Stimulated activated CD4-positive, alpha-beta T cell treated with anti-CD3 and anti-CD28 coated beads, Interleukin-4, amount 100 ng/mL, for 24 hours (primary cell): ENCODE measurements at places on chromosomes 3 and 15.

GRCh38 chr3:113079218-113079961 is 88.6 kb downstream of the GTPBP8 start:
- DNase-seq: no peak

DNA sequence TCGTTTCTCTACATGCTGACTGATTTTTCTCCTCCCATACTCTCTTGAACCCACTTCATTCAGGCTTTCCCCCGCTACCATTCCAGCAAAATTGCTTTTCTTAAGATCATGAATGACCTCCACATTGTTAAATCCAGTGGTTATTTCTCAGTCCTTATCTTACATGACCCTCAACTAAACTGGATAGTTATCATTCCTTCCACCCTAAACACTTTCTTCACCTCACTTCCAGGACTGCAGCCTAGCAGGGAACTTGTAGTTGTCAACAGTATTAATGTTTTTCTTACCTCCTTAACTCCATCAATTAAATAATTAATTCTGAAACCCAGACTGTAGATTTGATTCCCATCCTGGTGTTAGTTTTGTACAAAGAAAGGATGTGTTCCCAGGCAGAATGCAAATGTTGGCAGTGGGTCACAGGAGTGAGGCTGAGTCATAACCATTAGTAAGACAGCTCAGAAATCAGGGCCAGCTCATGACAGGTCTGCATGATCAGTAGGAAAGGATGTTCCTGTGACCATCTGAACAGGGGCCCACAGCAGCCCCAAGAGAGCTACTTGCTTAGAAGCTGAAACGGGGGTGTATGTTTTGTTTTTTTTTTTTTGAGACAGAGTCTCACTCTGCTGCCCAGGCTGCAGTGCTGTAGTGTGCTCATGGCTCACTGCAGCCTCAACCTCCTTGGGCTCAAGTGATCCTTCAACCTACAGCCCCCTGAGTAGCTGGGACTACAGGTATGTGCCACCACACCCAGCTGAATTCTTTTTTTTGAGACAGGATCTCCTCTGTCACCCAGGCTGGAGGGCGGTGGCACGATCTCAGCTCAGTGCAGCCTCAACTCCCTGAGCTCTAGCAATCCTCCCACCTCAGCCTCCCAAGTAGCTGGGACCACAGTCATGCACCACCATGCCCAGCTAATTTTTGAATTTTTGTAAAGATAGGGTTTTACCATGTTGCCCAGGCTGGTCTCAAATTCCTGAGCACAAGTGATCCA is 9.1 kb downstream of the BCL2L10 start:
- no peak for DNase-seq

GRCh38 chr3:131786386-131786785 is 248.4 kb downstream of the CPNE4 start:
- DNase-seq: no peak

- no peak for DNase-seq
Measured at GRCh38 chr3:127473244-127474024, 117.1 kb downstream of the TPRA1 start.

- DNase-seq: no peak
Measured at GRCh38 chr15:99454941-99455788, 110.6 kb upstream of the MEF2A start.

- DNase-seq: no peak
Measured at GRCh38 chr15:65914386-65914785, 45.1 kb downstream of the RAB11A start.

GRCh38 chr3:126256251-126256650 is 75.9 kb upstream of the ALDH1L1 start:
- no peak for DNase-seq

- no peak for DNase-seq
Measured at GRCh38 chr3:166837535-166837934, 542.6 kb downstream of the ZBBX start.

DNA sequence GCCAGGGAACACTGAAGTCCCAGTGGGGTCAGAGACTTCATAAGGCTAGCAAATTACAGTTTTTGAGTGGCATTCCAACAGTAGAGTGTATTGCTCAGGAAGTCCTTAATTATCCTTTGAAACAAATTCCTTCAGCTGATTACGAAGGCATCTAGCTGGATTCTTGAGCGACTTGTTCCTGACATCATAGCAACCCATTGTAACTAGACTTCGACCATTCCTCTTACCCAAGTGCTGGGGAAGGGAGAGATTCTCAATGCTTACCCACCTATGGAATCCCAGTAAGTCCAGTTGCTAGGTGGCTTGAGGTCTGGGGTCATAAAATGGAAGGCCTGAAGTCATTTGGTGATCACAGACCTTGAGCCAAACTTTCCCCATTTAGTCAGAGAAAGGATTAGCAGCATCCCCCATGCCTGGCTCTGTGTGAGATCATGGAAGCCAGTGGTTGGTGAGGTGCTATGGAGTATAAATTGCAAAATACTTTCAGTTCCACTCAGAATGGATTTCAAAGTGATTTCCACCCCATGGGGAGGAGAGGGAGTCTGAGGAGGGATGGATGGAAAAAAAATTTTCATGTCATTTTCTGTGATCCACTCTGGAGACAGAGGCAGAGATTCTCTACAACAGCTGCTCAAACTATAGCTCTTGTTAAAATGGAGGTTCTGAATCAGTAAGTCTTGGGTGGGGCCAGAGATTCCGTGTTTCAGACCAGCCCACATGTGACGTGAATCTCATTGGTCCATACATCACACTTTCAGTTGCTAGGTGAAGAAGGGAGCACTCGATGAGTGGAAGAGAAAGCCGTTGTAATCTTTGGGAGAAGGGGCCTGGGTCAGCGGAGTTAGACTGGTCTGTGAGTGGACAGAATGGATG is 45.7 kb downstream of the CD86 start:
- peak; percentile 37 for DNase-seq

- DNase-seq: no peak
Measured at GRCh38 chr3:165434516-165434915, 238.3 kb upstream of the SLITRK3 start.

- DNase-seq: no peak
Measured at GRCh38 chr3:41652931-41653330, 309.0 kb downstream of the ULK4 start.

DNA sequence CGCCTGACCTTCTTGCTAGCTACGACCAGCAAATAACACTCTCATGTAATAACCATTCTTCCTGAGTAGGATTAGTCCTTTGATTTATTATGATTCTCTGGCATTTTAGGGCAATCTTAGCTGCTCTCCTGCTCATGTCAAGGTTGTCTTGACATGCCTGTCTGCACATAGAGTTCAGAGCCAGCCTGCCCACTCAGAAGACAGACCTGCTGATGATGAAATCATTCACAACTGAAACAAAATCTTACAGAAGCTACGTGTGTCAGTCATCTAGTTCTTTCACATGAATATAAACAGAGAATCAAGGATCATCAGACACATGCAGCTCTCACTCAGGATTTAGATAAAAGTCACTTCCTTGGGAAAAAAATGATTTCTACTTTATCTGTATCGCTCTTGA is 173.6 kb upstream of the LYSMD4 start:
- no peak for DNase-seq

- no peak for DNase-seq
Measured at GRCh38 chr3:127758013-127758412, 64.3 kb downstream of the MGLL start.

GRCh38 chr15:73856458-73857192 is 16.7 kb upstream of the TBC1D21 start:
- no peak for DNase-seq

GRCh38 chr3:161475905-161476304 is 20.7 kb upstream of the OTOL1 start:
- DNase-seq: no peak

DNA sequence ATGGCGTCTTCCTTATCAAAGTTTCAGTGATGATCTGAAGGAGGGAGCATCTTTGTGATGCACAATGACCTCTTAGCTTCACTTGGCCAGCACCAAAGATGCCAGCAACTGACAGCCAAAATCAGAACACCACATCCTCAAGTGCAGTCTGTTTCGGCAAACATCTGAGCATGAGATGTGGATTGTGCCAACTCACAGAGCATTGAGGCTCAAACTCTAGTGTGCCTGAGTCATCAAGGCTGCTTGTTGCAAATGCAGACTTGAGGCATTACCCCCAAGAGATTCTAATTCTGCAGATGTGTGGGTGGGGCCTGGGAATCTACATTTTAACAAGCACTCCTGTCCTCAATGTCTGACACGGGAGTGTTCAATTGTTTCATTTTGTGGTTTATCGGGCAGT is 35.8 kb downstream of the ABHD5 start:
- no peak for DNase-seq

- no peak for DNase-seq
Measured at GRCh38 chr15:70054366-70054765, 43.4 kb downstream of the TLE3 start.

GRCh38 chr3:102102394-102102793 is 253.1 kb downstream of the NFKBIZ start:
- DNase-seq: no peak

DNA sequence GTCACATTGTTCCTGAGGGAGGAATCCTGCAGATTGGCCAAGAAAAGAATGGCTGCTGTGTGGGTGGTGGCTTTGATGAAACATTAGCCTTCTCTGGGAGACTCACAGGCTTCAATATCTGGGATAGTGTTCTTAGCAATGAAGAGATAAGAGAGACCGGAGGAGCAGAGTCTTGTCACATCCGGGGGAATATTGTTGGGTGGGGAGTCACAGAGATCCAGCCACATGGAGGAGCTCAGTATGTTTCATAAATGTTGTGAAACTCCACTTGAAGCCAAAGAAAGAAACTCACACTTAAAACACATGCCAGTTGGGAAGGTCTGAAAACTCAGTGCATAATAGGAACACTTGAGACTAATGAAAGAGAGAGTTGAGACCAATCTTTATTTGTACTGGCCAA is 6.1 kb downstream of the PTX3 start:
- DNase-seq: no peak

DNA sequence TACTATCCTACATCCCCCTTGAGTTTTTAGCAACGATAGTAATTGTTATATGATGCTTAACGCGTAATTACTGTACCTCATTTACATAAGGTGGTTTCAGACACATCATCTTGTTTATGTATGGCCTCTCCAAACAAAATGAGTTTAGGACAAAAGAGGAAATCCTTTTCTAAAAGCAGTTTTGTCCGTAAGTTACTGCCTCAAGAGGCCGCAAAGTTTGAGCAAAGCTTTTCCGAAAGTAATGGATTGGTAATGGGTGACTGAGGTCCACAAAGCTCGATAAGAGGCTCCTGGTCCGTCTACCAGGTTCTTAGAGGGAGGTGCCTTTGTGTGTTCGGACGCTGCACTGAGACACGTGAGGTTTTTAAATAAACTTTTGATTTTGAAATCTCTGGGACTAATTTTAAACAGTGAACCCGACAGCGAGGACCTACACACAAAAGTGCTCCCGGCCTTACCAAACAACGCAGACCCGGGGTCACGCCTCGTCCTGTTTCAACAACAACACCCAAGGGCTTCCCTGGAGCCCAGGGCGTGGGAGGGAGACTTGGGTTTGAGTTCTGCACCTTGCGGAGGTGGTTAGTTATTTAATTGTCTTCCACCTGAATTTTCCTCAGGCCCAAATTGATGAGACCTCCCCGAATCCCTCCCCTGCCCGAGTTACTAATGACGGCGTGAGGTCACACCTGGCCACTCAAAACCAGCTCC is 456 bp upstream of the C15orf61 start:
- DNase-seq: peak; percentile 6

DNA sequence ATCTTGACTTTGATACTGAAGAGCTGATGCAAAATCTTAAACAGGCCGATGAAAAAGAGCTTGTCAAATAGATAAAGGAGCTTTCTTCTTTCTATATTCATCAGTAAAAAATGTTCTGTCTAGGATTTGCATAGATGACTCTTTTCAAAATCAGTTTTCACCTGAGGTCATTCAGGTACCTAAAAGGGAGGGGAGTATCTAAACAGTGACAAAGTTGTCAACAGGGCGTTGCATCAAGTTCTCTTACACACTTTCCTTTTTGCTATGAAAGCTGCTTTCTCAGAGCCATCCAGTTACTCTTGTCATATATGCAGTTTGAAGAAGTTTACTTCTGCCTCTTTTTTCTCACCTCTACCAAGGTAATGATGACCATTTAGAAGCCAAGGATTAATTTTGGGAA is 60.0 kb downstream of the AKAP13 start:
- DNase-seq: no peak

- DNase-seq: no peak
Measured at GRCh38 chr15:27784107-27784506, 315.0 kb downstream of the OCA2 start.

GRCh38 chr3:118055381-118055780 is 979.3 kb downstream of the IGSF11 start:
- no peak for DNase-seq

- DNase-seq: no peak
Measured at GRCh38 chr15:73320619-73321180, 48.1 kb downstream of the HCN4 start.

GRCh38 chr3:13292375-13292774 is 127.7 kb downstream of the NUP210 start:
- DNase-seq: no peak

GRCh38 chr3:68953816-68954444 is 21.6 kb upstream of the TAFA4 start:
- no peak for DNase-seq

- DNase-seq: no peak
Measured at GRCh38 chr15:69156736-69157381, 3.6 kb upstream of the GLCE start.

DNA sequence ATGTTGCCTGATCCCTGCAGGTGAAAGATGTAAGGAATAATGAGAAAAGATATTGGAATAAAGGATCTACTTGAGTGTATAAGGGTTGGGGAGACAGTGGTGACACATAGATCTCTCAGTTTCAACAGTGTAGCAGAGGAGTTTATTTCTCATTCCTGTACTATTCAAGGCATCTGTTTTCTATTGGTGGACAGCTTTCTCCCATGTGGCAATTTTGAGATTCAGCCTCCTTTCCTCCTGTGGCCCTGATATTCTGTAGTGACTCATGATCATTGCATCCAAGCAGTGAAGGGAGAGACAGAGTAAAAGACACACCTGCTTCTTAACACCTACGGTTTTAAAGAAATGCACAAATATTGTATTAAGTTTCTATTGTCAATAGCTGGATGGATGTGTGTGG is 327.6 kb downstream of the GRM7 start:
- no peak for DNase-seq

GRCh38 chr15:66716656-66717020 is 14.6 kb downstream of the SMAD6 start:
- no peak for DNase-seq

GRCh38 chr3:18968120-18968519 is 180.2 kb upstream of the KCNH8 start:
- no peak for DNase-seq

DNA sequence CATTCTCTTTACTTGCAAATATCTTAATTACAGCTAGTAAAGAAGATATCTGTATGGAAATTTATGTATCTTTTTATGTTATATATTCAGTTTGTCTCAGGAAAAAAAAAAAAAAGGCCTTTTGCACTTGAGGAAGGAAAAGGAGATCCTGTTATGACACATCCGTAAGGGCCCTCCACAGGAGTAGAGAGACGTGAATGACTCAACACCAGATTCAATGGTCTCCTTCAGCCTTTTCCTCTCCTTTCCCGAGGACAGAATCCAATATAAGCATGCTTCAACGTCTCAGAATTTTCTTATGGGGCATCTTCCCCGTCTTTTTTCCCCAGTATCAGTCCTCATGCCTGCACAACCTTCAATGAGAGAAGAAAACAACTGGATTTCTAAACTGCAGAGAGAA is 340.3 kb downstream of the NTRK3 start:
- no peak for DNase-seq
